ENCODE measurements at places on chromosomes 5 and 9.
A peak's percentile ranks its signal among the peaks of the same experiment; 100 is the strongest.

- peak; percentile 91 for DNase-seq
These were observed 26.9 kb downstream of the ADAM19 start for GRCh38 chr5:157548513-157549282.

DNA sequence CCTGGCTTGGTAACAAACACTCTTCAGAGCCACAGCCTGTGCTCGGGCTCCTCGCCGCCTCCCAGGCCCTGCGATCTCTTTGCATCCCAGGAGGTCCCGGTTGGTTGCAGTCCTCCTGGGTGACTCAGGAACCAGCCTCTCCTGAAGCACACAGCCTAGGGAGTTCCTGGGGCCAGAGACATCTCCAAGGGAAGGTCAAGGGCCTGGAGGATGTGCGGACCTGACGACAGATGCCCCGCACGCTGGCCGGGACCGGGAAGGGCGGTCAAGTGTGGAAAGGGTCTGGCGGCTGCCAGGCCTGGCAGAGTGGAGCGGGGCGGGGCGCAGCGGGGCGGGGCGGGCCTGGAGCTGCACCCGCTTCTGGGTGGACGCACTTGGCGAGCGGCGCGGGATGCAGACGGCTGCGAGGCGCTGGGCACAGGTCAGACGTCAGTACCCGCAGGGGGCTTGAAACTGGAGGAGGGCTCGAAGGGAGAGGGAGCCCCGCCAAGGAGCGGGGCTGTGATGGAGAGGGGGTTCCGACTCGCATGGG lies 45.0 kb upstream of the PRSS3 start:
- DNase-seq, result peak; percentile 37

DNA sequence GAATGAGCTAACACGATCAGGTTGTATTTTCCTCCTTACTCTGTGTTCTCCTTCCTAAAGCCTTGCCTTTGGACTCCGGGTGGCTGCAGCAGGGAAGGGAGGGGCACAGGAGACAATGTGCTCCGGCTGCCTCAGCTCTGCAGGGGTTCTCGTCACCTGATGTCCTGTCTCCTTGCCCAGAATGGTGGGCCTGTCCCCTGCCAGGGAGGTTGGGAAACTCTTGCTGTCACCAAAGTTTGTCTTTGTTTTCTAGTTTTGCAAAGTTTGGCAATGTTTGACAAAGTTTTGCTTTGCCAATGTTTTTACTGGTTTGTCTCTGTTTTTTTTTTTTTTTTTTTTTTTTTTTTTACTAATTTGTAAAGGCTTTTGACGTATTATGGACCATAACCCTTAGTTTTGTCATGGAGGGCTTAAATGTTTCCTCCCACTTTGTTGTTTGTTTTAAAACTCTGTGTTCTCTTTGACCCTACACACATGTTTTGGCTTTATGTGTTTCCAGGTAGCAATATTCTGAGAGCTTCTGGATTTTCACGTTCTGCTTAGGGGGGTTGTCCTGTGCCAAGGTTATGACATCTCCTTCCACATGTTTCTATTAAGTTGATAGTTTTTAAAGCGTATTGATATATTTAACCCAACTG lies 49.3 kb downstream of the GADD45G start:
- no peak for DNase-seq

DNA sequence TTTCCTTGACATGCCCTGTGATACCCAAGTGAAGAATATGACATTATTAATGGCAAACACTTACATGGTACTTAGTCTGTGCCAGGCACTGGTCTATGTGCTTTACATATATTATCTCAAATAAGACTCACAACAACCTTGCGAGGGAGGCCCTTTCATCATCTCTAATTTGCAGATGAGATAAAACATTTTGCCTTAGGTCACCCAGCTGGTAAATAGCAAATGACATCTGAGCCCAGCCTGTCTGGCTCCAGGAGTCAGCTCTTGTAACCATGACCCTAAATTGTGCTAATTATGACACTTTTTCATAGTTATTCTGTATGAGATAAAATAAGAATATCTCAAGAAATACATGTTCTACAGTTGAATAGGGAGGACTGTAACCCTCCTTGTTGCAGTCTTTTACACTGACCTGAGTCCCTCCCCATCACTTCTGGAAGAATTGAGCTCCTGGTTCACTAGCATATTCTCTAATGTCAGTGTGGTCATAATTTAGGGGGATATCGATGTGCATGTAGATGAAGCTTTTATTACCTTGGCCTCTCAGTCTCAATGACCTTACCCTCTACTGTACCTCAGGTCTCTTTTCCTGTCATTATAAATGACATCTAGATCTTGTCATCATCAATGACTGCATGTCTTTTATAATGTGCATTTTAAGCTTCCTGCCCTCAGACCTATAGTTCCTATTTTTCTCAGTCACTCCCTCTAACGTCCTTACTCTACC lies 126.1 kb upstream of the HAPLN1 start:
- DNase-seq, result no peak

DNA sequence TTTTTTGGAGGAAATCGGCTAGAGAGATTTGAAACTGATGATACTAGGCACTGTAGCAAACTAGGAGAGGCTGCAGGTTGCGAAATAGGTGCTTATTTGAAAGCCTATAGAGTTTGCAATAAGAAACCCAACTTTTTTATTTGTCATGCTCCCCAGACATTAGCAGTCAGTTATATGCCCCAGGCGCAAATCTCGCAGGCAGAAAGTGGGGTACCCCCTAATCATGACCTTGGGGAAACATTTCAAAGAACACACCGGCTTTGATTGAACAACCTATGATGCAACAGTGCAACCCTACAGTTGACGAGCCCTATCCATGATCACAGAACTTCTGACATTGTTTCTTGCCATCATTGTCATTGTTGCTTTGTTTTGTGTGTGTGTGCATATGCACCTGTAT lies 510.5 kb downstream of the RAB3C start:
- no peak for DNase-seq

- DNase-seq, result no peak
These were observed 252.9 kb downstream of the HSPA4 start for GRCh38 chr5:133304707-133305216.

DNA sequence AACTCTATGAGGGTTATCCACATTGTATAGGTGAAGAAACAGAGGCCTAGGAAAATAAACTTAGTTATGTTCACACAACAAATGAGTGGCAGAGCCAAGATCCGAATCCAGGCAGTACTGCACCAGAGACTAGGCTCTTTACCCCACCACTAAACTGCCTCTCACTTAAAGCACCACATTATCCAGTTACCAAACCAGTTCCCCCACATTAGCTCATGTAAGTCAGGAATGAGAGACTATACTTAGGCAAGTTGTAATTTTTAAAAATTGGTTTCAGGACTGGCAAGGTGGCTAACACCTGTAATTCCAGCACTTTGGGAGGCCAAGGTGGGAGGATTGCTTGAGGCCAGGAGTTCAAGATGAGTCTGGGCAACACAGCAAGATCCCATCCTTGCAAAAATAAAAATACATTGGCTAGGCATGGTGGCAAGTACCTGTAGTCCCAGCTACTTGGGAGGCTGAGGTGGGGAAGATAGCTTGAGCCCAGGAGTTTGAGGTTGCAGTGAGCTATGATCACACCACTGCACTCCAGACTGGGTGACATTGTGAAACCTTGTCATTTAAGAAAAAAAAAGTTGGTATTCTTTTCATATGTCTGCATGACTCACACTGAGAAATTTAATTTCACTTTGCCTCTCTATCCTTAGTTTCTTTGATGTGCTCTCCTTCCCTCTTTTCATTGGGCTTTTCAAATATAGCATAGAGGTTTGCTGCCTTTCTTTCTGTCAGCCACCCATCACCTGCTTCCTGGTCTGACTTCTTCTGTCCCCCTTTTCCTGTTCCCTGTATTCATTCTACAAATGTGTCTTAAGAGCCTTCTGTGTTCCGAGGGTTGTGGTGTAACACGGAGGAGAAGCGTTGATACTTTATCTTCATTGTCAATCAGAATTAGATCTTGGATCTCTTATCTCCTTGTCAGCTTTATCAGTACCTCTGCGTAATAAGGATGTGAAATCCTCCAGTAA lies 64.7 kb downstream of the ERMP1 start:
- peak; percentile 14 for DNase-seq

GRCh38 chr5:139551191-139551889 lies 9.8 kb upstream of the UBE2D2 start:
- no peak for DNase-seq

Measured in fibroblast of skin of back (primary cell).